ENCODE measurements at places on chromosomes 6 and 20. TPM values are rescaled to one million over a fixed set of nuclear protein-coding genes. Genes with fewer than 3 reads are reported as not detected.

- DNase-seq = no peak
Measured at GRCh38 chr6:2984738-2985406, 13.5 kb upstream of the SERPINB6 start.

GRCh38 chr6:140002396-140003022 is 628.1 kb upstream of the CITED2 start:
- no peak for DNase-seq

GRCh38 chr6:12426121-12426520 is 136.0 kb downstream of the EDN1 start:
- no peak for DNase-seq

GRCh38 chr20:59804871-59805665 is 128.4 kb downstream of the SYCP2 start:
- no peak for DNase-seq

GRCh38 chr6:14499309-14499708 is 381.7 kb downstream of the CD83 start:
- no peak for DNase-seq

DNA sequence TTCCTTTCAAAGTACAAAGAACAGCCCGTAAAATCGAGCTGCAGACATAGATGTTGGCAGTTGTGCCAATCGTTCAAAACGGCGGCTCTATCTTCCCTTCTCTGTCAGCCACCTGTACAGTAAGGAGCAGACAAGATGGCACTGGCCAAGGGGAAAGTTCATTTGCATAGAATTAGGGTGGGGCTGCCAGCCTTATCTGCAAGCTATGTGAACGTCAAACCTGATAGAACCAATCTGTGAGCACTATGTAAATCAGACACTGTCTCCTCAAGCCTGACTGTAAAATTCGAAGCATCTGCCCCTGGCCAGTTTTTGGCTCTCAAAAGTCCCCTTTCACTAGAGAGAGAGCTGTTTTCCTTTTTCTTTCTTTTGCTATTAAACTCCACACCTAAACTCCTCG is 374.5 kb downstream of the EPM2A start:
- DNase-seq = no peak

DNA sequence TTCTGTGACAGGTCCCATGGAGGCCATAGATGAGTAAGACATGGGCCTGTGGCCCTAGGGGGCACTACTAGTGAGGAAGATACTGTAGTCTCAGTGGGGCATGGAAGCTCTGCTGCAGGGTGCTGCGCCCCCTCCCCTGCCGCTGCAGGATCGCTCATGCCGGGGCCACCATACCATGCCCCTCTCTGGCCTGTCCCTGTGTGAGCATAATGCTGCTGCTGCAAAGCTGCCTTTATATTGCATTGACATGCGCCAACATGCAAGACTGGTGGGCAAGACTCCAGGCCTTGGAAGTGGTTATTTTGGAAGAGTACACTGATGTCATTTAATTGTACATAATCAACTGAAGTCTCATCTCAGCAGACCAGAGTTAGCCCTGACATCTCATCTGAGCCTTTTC is 60.0 kb downstream of the TOX2 start:
- DNase-seq = no peak

GRCh38 chr6:168232989-168233874 is 86.3 kb downstream of the DACT2 start:
- no peak for DNase-seq

- DNase-seq = no peak
Measured at GRCh38 chr20:62276439-62276838, 26.4 kb upstream of the ADRM1 start.

GRCh38 chr6:6390849-6391602 is 70.6 kb upstream of the F13A1 start:
- DNase-seq = no peak

GRCh38 chr6:11043961-11044711 is at the start of gene ELOVL2:
TSS of gene ELOVL2 (minus strand) at chr6:11044305. CDS start at chr6:11044230, 75 bp downstream.
- DNase-seq = no peak

DNA sequence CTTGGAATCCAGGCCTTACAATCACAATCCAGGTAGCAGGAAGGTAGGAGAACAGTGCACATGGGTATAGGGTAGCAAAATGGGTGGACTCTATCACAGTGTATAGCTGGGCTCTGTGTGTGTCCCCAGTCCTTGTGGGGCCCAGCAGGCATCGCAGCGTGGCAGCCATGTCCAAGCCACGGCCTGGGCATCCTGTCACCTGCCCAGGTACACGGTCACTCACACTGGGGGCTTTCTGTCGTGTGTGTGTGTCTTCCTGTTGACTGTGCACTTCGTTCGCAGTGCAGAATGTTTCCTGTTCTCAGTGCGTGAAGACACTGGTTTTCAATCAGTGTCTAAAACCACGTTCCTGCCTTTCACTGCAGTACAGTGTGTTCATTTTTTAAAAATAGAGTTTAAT is 523.2 kb upstream of the JARID2 start:
- no peak for DNase-seq

DNA sequence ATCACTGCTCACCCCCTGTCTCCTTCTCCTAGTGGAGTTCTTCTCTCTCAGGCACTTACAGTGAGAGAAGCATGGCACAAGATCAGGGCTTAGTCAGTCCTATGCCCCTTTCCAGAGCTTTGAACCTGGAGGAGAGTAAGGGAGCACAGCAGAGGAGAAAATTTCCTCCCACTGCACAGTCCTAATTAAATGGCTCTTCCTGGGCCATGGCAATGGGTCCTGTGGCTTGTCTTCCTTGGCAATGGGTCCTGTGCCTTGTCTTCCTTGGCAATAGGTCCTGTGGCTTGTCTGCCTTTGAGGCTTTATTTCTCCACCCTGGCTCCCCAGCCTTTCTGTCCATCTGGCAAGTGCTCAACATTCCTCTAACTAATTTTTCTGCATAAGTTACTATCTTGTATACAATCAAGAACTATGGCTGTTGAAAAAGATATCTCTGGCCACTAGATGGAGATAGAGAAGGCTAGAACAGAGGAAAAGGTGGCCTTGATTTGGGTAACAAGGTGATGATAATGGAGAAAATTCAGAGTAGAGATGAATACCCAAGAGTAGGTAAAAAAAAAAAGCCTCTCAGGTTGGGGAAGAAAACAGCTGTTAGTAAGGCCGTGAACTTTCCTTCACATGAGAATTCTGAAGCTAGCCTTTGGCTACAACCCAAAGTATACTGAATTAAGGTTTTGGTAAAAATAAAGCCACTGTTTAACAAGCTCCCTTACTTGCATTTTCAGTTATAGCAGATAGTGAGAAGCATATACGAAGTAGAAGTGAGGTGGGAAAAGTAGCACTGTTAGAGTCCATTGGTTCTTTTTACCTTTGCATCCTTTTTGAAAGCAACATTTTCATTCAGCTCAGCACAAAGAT is 504.9 kb downstream of the DOK5 start:
- DNase-seq = no peak

DNA sequence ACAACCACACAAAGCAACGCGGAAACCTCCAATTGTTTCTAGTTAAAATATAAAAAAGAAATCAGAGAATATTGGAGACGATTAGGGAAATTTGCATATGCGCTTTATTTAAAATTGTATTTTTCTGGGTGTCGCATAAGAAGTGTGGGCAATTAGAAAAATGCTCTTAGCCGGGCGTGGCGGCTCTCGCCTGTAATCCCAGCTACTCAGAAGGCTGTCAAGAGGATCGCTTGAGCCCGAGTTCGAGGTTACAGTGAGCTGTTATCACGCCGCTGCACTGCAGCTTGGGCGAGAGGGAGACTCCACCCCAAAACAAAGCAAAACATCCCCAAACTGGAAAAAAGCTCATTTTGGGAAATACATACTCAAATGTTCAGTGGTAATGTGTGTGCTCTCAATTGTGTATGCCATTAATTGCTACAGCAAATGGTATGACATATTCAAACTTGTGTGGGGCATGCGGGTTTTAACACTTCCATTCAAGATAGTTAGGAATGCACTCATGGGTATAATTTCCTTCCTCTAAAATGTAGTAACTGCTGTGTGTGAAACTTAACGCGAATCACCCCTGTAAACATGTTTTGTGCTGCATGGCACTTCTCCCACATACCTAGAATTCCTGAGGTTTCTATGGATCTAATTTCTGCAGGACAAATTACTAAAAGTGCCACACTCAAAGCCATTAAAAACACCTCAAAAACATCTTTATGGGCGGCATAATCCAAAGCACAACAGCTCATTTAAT is 54.7 kb upstream of the HFE start:
- DNase-seq = no peak

DNA sequence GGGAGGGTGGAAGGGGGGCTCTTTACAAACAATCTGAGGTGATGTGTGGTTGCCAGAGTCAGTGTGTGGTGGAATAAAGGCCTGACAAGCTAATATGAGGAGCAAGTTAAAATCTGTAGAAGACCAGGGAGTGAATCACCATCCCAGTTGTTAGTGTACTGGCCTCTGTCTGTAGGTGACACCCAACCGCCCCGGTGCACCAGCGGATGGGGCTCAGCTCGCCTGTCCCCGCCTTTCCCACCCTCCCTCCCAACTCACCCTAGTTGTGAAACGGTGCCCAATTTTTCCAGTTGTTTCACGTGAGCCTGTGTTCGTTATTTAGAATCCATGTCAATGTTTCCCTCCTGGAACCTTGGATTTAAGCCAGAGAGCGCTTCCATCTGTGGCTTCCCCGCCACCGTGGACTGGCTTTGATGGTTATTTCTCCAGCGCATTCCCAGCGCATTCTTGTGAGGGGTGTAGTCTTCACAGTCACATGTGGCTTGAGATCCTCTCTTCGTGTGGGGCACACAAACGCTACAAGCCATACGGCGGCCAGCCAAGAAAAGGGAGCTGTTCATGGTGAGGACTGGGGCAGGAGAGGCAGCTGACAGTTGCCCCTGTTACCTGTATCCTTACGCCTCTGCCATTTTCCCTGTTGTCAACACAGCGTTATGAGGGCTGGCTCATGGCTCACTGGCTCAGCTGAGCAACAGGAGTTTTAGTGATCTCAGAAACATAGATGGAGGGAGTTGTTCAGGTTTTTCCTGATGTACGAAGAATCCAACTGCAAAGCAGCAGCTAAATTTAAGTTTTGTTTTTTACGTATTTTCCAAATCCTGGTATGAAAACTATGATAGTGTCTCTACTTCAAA is 137.6 kb downstream of the ZDHHC14 start:
- DNase-seq = no peak

DNA sequence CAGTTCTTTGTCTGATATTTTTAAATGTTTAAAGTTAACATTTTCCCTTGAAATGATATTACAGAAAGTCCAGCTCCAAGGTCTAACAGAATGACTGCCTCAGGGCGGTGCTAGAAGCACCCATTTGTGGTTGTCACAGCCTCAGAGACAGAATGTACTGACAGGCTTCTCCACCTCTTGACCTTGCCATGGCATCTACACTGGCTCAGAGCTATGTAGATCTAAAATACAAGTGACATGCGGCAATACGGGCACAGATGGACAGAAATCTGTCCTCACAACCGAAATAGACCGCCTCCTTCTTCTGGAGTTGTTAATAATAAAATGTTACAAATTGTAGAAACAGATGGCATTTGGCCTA is 167.2 kb upstream of the THEMIS start:
- DNase-seq = no peak

- no peak for DNase-seq
Measured at GRCh38 chr20:25600632-25601031, 15.3 kb upstream of the NINL start.

- peak; percentile 25 for DNase-seq
Measured at GRCh38 chr20:2206957-2207769, 88.6 kb upstream of the TGM3 start.

- DNase-seq = no peak
Measured at GRCh38 chr6:53322188-53323029, 26.3 kb downstream of the ELOVL5 start.

DNA sequence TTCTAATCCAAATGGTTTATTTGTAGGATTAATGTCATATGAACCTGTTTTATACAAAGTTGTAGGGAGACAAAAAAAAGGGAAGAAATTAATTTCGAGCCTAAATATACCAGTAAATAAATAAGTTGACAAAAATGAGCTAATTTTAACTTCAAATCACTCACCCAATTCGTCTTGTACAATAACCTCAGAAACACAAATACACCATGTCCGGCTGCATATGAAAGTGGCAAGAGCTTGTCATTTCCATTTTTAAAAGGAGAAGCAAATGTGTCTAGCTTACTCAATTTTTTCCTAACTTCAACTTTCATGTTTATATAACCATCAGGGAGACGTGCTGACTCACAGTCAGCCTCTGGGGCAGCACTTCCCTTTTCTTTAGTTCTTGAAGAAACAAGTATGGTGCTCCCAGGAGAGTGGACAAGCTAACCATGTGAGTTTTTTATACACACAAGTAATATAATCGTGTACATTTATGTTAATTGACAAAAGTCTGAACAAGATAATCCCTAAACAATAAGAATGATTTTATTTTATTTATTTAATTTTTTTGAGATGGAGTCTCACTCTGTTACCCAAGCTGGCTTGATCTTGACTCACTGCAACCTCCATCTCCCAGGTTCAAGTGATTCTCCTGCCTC is 55.5 kb upstream of the SGK1 start:
- no peak for DNase-seq

GRCh38 chr20:57715268-57715904 is 5.6 kb upstream of the PMEPA1 start:
- DNase-seq = no peak

DNA sequence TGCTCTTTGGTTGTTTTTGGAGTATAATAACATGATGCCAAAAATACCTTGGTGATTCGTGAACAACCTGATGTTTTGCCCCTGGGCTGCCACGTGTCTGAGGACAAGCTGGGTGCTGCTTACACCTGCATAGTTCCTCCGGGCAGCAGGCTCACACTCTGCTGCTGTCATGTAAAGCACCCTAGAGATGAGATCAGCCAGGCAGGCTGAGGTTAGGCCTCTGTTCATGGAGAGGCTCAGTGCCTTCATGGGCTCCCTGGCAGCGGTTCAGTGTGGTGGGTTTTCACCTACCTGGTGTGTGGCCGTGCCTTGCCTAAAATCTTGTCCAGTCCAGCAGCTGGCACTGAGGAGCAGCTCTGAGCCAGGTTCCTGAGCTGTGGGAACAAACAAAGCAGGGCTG is 60.1 kb upstream of the TAGAP start:
- DNase-seq = no peak

- no peak for DNase-seq
Measured at GRCh38 chr6:43402820-43403219, 24.5 kb upstream of the ABCC10 start.

- no peak for DNase-seq
Measured at GRCh38 chr6:104325341-104326172, 534.2 kb downstream of the HACE1 start.

GPR6 gene
- not detected for total RNA-seq

PKIG gene
- total RNA-seq = 2.6 TPM

ARMH2 gene
- total RNA-seq = 2.2 TPM

POU5F1 gene
- not detected for total RNA-seq

HLA-DQA2 gene
- 2.7 TPM for total RNA-seq

ID4 gene
- not detected for total RNA-seq

KCNG1 gene
- 0.35 TPM for total RNA-seq

PHF3 gene
- total RNA-seq = 93.3 TPM

RAET1E gene
- not detected for total RNA-seq

PTCHD4 gene
- total RNA-seq = not detected

YWHAB gene
- total RNA-seq = 231 TPM

OPN5 gene
- total RNA-seq = not detected

SPTLC3 gene
- 0.55 TPM for total RNA-seq

OR2H1 gene
- total RNA-seq = not detected

SMOC2 gene
- 0.20 TPM for total RNA-seq

HIVEP2 gene
- 81.4 TPM for total RNA-seq

TMEM217 gene
- 1.3 TPM for total RNA-seq

Data from T-cell (primary cell).